ENCODE measurements at places on chromosomes 6 and 20. TPM values are rescaled to one million over a fixed set of nuclear protein-coding genes. Genes with fewer than 3 reads are reported as not detected.
A peak's percentile ranks its signal among the peaks of the same experiment; 100 is the strongest.

KCNQ2 gene
- total RNA-seq = not detected

ANGPT4 gene
- total RNA-seq = not detected

VGLL2 gene
- total RNA-seq = not detected

RHAG gene
- total RNA-seq = not detected

LY86 gene
- total RNA-seq = not detected

SLC2A10 gene
- 16.0 TPM for total RNA-seq

OR12D3 gene
- total RNA-seq = not detected

TCF21 gene
- total RNA-seq = not detected

PRDM13 gene
- total RNA-seq = not detected

DNA sequence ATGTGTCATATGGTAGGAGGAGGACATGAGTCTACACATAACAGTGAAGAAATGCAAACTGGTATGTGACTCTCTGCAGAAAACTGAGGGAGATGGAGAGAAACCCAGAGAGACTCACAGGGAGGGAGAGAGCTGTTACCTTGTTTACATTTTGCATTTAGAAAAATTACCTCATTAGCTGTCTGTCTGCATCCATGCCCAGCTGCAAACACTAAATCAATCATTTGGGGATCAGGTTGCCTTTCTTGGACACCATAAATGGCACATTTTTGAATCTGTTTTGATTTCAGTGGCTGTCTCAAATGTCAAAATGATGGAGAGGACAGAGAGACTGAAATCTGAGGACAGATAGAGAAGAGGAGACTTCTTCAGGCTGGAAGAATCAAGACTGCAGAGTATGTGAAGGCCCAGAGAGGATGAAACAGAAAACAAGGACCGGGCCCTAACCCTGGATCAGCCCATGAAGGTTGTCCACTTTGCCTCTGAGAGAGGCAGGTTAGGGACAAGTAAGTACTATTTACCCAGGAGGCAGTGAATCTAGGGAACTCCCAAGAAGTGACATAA lies 92.2 kb downstream of the UNC5CL start:
- DNase-seq = no peak

DNA sequence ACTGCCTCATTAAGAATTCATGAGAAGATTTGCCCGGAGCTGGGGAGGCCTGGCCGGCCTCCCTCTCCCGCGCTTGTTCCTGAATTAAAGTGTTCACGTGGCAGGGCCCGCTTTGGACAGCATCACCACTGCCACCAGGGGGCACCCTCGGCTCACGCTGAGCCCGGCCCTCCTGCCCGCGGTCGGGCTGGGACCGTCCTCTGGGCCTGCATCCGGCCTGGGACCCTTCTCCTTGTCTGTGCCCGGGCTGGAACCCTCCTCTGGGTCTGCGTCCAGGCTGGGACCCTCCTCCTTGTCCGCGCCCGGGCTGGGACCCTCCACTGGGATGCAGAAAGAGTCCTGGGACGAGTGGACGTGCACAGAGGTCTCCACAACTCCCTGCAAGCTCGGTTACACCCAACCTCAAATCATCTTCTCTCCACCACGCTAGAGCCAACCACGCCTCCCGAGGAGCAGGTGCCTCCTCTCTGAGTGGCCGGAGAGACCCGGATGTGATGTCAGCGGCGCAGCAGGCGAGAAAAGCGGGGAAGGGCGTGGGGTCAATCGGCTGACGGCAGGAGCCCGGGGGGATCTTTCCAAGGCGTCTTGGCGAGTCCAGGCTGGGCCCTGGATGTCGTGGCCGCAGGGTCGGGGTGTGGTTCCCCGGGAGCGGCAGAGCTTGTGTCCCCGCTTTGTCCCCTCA lies 50.9 kb upstream of the DACT2 start:
- peak; percentile 39 for DNase-seq

GRCh38 chr6:29651413-29652197 lies 5.3 kb upstream of the MOG start:
- peak; percentile 56 for DNase-seq

GRCh38 chr20:7772371-7772770 lies 167.9 kb downstream of the HAO1 start:
- DNase-seq = no peak

DNA sequence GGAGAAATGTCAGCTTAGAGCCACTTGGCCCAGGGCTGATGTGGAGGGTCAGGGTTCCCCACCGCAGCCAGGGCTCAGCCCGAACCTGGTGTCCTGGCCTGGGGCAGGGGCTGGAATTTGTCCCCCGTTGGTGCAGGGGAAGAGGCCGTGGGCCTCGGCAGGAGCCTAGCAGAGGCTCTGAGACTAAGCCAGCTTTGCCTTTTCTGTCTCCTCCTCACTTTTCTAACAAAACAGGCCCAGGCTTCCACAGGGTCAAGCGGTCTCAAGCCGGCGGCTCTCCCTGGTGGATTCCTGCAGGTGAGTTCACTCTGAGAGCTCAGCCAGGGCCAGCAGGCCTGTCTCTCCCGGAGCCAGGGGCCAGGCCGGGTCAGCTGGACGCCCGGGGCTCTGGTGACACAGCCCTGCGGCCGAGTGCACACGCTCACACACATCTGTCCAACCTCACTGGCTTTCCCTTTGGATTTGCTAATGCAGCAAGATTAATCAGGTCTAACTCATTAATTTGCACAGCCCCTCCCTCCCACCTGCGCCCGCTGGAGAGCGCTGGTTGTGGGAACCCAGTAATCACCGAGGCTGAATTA lies 2.9 kb upstream of the CHRNA4 start:
- DNase-seq = no peak

GRCh38 chr20:58389968-58390658 lies 1.1 kb downstream of the VAPB start:
- no peak for DNase-seq

DNA sequence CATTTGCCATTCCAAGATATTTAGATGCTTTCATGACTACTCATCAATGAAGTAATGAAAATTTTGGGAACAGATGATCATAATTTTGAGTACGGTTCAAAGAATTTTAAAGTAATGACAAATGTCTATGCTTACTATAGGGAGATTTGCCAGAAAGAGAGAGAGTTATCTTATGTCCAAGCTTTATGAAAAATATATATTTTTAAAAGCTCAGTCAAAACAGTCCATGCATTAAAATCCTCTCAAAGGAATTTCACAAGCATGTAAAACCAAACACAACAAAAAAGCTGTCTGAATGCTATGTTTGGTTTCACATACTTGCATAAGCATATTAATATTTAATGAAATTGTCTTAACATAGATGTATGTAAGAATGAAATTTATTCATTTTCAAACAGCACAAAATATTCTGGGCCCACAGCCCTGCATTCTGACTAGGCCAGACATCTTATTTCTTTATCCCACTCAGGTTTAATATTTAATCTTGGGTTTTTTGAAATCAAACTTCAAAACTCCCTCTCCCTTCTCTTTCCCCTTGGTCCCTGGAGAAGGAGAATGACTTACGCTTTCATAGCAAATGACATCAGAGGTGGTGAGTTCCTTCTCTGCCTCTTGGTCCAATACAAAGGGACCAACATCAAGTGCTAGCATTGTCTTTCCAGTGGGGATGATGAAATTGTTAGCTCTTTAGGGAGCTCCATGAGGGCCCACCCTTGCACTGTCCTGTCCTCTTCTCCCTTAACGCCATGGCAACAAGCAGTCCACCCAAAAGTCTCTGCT lies 94.2 kb downstream of the ADAT2 start:
- DNase-seq = no peak

GRCh38 chr6:5180636-5181035 lies 80.1 kb downstream of the LYRM4 start:
- no peak for DNase-seq

GRCh38 chr6:25217302-25217701 lies 61.9 kb upstream of the CARMIL1 start:
- DNase-seq = no peak

GRCh38 chr6:26017632-26017966 lies 55.0 kb downstream of the TRIM38 start:
- DNase-seq = no peak
